SK-N-SH (cell line): ENCODE measurements at places on chromosomes 11 and 22.

DNA sequence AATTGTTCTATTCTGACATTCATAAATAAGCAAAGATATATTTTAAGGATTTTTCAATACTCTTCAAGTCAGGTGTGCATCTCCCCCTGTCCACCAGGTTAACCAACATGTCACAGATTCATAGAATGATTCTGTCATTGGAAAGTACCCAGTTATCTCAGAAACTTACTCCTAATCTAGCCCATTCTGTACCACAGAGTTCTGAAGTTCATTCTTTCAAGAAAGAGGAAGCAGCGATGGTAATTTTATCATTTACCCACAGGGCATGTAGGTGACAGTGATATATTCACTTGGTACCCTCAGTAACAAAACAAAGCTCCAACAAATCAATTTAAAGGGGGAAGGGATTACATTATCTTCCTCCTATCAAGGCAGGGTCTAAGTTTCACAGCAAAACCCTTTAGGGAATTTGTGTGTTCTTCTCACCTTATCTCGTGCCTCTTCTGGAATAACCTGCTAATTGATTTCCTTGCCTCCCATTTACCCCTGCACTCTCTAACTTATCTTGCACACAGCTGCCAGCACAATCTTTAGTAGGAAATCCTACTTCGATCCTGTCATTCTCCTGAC lies 19.0 kb upstream of the MPPED2 start:
- DNase-seq, result no peak
- H3K27me3 ChIP-seq, result no peaks in the 10 kb centered on the region
- no peaks in the 10 kb centered on the region for H3K4me1 ChIP-seq
- no peaks in the 10 kb centered on the region for H3K36me3 ChIP-seq

DNA sequence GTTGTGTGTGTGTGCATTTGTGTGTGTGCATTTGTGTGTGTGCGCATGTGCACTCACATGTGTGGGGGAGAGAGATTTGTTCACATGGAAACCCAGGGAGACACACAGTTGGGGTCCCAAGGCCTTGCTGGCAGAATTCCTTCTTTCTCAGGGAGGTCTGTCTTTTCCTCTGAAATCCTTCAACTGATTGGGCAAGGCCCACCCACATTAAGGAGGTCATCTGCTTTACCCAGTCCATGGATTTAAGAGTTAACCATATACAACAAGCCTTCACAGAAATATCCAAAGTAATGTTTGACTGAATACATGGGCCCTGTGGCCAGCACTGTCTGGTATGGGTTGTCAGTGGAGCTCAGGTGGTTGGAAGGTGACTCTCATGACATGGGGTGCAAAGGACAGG lies 641.4 kb downstream of the BRD1 start:
- no peaks in the 10 kb centered on the region; the same call in 1 of the 2 replicates for H3K27me3 ChIP-seq
- DNase-seq, result no peak
- H3K27ac ChIP-seq, result no peak overlapping the region
- H3K4me3 ChIP-seq, result no peak overlapping the region
- peaks cover 4% of the 10 kb centered on the region; the same call in 1 of the 2 replicates for H3K4me1 ChIP-seq

DNA sequence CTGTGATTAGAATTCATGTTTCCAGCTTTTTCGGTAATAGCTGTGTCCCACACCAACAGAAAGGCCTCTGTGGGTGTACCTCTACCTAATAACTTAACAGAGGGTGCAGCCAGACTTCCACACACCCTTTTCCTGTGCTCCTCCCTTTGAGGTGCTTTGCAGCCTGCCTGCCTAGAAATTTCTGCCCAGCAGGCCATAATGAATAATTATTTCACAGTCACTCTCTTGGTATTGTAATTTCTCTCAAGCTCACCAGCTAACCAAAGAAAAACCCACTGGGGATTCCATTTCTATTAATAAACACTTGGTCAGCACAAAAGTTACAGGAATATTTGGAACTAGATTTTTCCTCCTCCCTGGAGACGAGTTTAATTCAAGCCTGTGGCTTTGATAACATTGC lies 13.3 kb downstream of the WT1 start:
- no peak overlapping the region for H3K4me3 ChIP-seq
- H3K36me3 ChIP-seq, result no peaks in the 10 kb centered on the region
- no peak for DNase-seq
- H3K27me3 ChIP-seq, result peaks cover 14% of the 10 kb centered on the region

- H3K27ac ChIP-seq, result no peak overlapping the region
- no peaks in the 10 kb centered on the region for H3K27me3 ChIP-seq
- no peak for DNase-seq
- no peak overlapping the region for H3K4me3 ChIP-seq
- H3K36me3 ChIP-seq, result no peaks in the 10 kb centered on the region
- no peaks in the 10 kb centered on the region for H3K4me1 ChIP-seq
These were observed 292.2 kb upstream of the RAG2 start for GRCh38 chr11:36890121-36890679.

DNA sequence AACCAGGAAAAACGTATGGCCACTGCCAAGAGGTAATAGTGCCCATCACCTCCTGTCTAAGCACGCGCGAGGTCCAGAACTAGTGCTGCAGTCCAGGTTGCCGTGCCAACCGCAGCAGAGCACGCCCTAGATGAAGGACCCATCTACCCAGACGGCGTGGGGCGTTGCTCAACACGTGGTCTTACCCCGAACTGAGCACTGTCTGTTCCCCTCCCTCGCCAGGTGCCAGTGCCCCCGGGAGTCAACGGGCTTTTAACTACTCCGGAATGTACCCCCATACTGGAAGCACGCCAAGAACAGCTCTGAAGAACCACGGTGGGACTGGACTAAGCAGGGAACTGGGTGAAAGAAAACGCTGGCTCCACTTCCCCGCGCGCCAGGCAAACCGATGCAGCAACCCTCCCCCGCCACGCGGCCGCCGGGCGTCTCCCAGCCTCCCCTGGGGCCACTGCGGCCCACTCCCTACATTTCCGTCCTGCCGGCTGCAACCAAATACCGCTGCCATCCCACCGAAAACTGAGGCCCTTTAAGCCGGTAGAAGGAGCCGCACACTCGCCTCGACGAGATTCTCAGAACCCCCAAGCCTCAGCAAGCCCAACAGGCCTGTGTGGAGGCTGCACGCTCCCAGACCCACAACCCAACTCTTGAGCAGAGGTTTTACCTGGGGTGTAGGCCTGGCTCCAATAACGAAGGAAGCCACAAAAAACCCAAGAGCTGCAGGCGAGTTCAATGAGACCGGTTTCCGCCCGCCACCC lies at the start of gene HSPA8:
HSPA8 (minus strand) TSS at position 734 of the 755 bp plus-strand sequence. CDS start 812 bp downstream, outside the sequence.
- H3K36me3 ChIP-seq, result peaks cover 47% of the 10 kb centered on the region
- H3K27ac ChIP-seq, result peak within 1 kb of the TSS; percentile 99
- peaks cover 39% of the 10 kb centered on the region for H3K4me1 ChIP-seq
- peak within 1 kb of the TSS; percentile 94 for H3K4me3 ChIP-seq
- DNase-seq, result peak; percentile 36

GRCh38 chr11:70434813-70435278 lies 36.5 kb downstream of the CTTN start:
- H3K4me3 ChIP-seq, result no peak overlapping the region
- peak; percentile 58 for DNase-seq
- H3K27ac ChIP-seq, result no peak overlapping the region

GRCh38 chr11:44574610-44575287 lies 9.3 kb downstream of the CD82 start:
- DNase-seq, result peak; percentile 3
- no peaks in the 10 kb centered on the region for H3K27me3 ChIP-seq
- H3K27ac ChIP-seq, result peak overlapping the region; percentile 76
- no peak overlapping the region for H3K4me3 ChIP-seq

- no peaks in the 10 kb centered on the region for H3K36me3 ChIP-seq
- peak; percentile 80 for DNase-seq
- H3K27me3 ChIP-seq, result no peaks in the 10 kb centered on the region
These were observed 6.9 kb downstream of the MCAT start for GRCh38 chr22:43136255-43136654.

- no peaks in the 10 kb centered on the region for H3K36me3 ChIP-seq
- no peak overlapping the region for H3K4me3 ChIP-seq
- DNase-seq, result no peak
- no peaks in the 10 kb centered on the region for H3K27me3 ChIP-seq
- peaks cover 7% of the 10 kb centered on the region; the same call in 1 of the 2 replicates for H3K4me1 ChIP-seq
These were observed 103.7 kb downstream of the SHANK2 start for GRCh38 chr11:71148716-71149115.

DNA sequence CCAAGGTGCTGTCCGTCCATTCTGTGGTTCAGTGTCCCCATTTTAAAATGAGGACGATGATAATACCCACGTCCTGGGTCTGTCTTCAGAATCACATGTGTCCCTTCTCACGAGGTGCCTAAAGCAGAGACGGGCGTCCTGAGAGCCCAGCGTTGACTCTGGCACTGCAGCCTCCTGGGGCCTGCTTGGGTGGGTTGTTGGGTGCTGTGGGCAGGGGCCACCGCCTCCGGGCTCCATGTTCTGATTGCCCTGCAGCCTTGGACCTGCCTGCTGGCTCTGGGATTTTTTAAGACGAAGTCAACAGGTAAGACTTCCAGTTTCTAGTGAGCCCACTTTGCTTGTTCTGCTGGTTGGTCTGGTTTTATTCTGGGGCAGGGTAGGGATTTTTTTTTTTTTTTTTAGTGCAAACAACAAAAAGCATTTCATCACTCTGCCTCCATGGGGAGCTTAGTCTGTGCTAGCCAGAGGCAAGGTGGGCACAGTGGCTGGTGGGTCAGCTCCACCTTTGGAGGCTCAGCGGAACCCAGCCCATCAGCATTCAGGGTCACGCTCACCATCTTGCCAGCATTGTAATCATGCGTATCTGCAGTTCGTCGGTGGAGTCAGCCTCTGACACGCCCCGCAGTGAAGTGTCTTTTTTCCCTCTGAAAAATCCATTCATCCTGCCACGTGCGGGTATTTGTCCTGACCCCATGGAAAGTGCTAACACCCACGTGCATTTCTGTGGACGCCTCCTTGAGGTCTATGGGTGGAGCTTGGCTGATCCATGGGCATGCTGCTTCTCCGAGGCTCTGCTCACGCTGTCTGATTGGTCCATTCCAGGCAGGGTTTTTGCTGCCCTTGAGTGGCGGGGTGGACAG lies 28.3 kb downstream of the NADSYN1 start:
- no peak overlapping the region for H3K27ac ChIP-seq
- no peaks in the 10 kb centered on the region for H3K27me3 ChIP-seq
- peaks cover 74% of the 10 kb centered on the region; the same call in 1 of the 2 replicates for H3K36me3 ChIP-seq
- no peaks in the 10 kb centered on the region for H3K4me1 ChIP-seq
- H3K4me3 ChIP-seq, result no peak overlapping the region

DNA sequence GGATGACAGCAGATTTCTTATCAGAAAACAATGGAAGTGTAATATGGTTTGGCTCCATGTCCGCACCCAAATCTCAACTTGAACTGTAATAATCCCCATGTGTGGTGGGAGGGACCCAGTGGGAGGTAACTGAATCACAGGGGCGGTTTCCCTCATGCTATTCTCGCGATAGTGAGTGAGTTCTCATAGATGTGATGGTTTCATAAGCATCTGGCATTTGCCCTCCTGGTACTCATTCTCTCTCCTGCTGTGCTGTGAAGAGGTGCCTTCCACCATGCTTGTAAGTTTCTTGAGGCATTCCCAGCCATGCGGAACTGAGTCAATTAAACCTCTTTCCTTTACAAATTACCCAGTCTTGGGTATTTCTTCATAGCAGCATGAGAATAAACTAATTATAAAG lies 81.0 kb upstream of the SCUBE2 start:
- no peak overlapping the region for H3K4me3 ChIP-seq
- H3K27me3 ChIP-seq, result no peaks in the 10 kb centered on the region
- peaks cover 11% of the 10 kb centered on the region; the same call in 1 of the 2 replicates for H3K4me1 ChIP-seq
- peaks cover 13% of the 10 kb centered on the region for H3K36me3 ChIP-seq
- H3K27ac ChIP-seq, result no peak overlapping the region

DNA sequence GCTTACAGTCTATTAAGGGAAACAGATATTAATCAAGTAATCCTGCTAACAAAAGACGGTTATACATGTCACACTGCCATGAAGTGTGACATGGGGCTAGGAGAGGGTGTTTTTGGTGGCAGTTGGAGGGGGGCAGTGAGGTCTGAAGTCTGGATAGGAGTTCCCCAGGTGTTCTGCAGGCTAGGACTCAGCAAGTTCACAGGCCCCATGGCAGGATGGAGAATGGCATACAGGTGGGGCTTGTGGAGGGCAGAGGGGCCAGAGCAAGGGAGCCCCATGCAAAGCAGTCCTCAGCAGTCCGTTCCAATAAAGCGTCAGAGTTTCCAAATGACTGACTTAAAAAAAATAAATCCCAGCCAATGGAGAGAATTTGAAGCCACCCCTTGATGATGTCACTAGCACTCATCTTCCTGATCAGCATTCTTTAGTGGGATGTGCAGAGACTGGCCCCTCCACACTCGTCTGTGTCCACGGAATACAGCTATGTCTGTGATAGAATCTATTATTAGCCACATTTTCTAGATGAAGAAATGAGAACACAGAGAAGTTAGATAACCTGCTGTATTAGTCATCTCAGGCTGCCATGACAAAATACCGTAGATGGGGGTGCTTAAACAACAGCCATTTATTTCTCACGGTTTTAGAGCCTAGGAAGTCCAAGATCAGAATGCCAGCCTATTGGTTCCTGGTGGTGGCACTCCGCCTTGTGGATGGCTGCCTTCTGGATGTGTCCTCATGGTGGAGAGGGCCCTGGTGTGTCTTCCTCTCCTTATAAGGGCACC lies 32.6 kb downstream of the PRDM11 start:
- peaks cover 15% of the 10 kb centered on the region; the same call in 1 of the 2 replicates for H3K4me1 ChIP-seq
- DNase-seq, result no peak
- no peaks in the 10 kb centered on the region for H3K27me3 ChIP-seq
- H3K36me3 ChIP-seq, result peaks cover 3% of the 10 kb centered on the region
- H3K27ac ChIP-seq, result peak overlapping the region; percentile 60
- H3K4me3 ChIP-seq, result no peak overlapping the region

DNA sequence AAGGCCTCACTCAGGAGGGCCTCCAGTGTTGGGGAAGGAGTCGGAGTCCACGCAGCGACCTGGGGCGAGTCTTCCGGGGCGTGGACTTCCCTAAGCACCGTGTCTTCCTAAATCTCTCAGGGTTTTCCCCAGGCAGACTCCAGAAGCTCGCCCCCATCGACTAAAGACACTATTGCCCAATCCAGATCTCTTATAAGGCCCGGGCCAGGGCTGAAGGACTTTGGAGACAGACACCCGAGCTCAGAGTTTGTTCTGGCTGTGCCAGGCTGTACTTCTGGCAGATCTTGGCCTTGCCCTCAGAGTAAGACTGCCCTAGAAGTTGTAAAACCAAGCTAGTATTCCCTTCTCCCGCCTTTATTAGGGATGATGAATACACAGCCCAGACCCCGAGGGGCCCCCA lies 191.4 kb downstream of the BUD13 start:
- peaks cover 50% of the 10 kb centered on the region; the same call in 1 of the 2 replicates for H3K4me1 ChIP-seq
- H3K27ac ChIP-seq, result no peak overlapping the region
- DNase-seq, result no peak
- H3K4me3 ChIP-seq, result no peak overlapping the region
- H3K27me3 ChIP-seq, result no peaks in the 10 kb centered on the region; the same call in 1 of the 2 replicates
- H3K36me3 ChIP-seq, result no peaks in the 10 kb centered on the region
